ENCODE measurements at places on chromosomes 7 and 10.

GRCh38 chr10:43212043-43212721 is 54.7 kb downstream of the RASGEF1A start:
- no peak for DNase-seq

GRCh38 chr10:132810807-132811700 is 25.1 kb upstream of the NKX6-2 start:
- DNase-seq, result no peak

- DNase-seq, result no peak
These were observed 8.3 kb upstream of the WASL start for GRCh38 chr7:123757095-123757494.

GRCh38 chr7:82598958-82599357 is 155.4 kb upstream of the CACNA2D1 start:
- peak; percentile 73 for DNase-seq

- DNase-seq, result no peak
These were observed 423.8 kb downstream of the GFRA1 start for GRCh38 chr10:115849197-115849596.

- DNase-seq, result no peak
These were observed 109.1 kb downstream of the C10orf90 start for GRCh38 chr10:126561294-126561920.

DNA sequence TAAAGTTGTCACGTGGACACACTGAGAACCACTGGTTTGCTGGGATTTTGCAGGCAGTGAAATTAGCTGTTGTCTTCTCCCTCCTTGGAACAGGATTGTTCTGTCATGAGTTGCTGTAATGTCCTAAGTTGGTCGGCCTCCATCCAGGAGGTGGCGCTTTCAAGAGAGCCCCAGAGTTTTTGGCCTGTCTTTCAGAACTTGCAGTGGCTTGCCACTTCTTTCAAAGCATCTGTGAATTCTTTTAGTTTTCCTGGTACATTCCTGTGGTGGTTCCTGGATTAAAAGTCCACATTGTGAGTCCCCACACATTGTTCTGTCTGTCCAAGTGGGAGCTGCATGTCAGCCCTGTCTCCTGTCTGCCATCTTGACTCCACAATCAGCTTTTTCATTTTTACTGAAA is 133.8 kb downstream of the PON1 start:
- DNase-seq, result no peak

DNA sequence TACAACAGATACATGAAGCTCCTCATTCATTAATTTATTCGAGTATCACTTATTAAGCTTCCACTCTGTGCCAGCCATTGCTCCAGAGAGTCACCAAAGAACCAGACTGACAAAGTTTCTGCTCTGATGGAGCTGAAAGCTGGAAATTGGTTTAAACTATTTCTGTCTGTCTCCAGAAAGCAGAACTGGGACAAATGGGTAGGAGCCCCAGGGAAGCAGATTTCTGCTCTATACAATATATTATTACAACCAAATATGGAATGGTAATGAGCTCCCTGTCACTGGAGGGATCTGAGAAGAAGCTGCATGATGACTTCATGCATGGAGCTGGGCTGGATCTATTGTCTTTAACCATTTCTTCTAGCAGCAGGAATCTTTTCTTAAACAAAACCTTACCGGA is 165.4 kb upstream of the ADO start:
- DNase-seq, result no peak
